ENCODE measurements at places on chromosomes 1 and 21.

GRCh38 chr1:119686661-119687060 lies 25.1 kb upstream of the PHGDH start:
- no peak for DNase-seq
- H3K27me3 ChIP-seq: peaks cover 5% of the 10 kb centered on the region
- H3K4me1 ChIP-seq: no peaks in the 10 kb centered on the region
- H3K4me3 ChIP-seq: no peak overlapping the region
- no peak overlapping the region for H3K27ac ChIP-seq
- H3K36me3 ChIP-seq: no peaks in the 10 kb centered on the region

GRCh38 chr1:46477153-46477929 lies 12.3 kb upstream of the DMBX1 start:
- peak; percentile 42 for DNase-seq
- no peak overlapping the region for H3K4me3 ChIP-seq
- H3K27ac ChIP-seq: no peak overlapping the region
- H3K27me3 ChIP-seq: no peaks in the 10 kb centered on the region

DNA sequence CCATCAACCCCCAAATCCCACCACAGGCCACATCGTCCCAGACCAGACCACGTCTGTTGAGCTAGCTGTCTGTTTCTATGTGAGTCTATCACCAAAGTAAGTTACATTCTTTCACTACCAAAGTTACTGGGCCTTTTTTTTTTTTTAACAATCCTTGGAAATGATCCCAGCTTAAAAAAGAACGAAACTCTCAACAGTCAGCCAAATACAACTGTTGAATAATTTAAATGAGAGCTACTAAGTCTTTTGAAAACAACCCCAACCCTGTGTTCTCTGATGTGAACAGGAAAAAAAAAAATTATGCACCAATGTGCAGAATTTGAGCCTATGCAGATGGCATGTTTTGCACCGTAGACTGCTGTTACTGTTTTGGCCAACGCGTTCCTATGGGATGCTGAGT lies 134.0 kb upstream of the ETS2 start:
- no peak for DNase-seq
- H3K36me3 ChIP-seq: no peaks in the 10 kb centered on the region
- no peak overlapping the region for H3K27ac ChIP-seq
- no peaks in the 10 kb centered on the region for H3K27me3 ChIP-seq
- H3K4me3 ChIP-seq: no peak overlapping the region
- H3K4me1 ChIP-seq: no peaks in the 10 kb centered on the region

GRCh38 chr1:178684542-178685000 lies 40.5 kb upstream of the RALGPS2 start:
- DNase-seq: peak; percentile 56
- H3K4me3 ChIP-seq: no peak overlapping the region
- H3K36me3 ChIP-seq: no peaks in the 10 kb centered on the region
- H3K27ac ChIP-seq: no peak overlapping the region
- no peaks in the 10 kb centered on the region for H3K27me3 ChIP-seq
- no peaks in the 10 kb centered on the region for H3K4me1 ChIP-seq

- H3K27me3 ChIP-seq: no peaks in the 10 kb centered on the region
- H3K27ac ChIP-seq: peak overlapping the region; percentile 42
- no peak overlapping the region for H3K4me3 ChIP-seq
- DNase-seq: no peak
- H3K36me3 ChIP-seq: no peaks in the 10 kb centered on the region
These were observed 112.8 kb downstream of the RIPK4 start for GRCh38 chr21:41653954-41654491.

GRCh38 chr1:91725989-91726721 lies 159.8 kb downstream of the TGFBR3 start:
- 0 out of 2 replicates have a peak overlapping the region, but pooled peaks have one; percentile 13 for H3K27ac ChIP-seq
- no peak for DNase-seq
- no peaks in the 10 kb centered on the region for H3K36me3 ChIP-seq
- H3K27me3 ChIP-seq: no peaks in the 10 kb centered on the region
- peaks cover 6% of the 10 kb centered on the region for H3K4me1 ChIP-seq

DNA sequence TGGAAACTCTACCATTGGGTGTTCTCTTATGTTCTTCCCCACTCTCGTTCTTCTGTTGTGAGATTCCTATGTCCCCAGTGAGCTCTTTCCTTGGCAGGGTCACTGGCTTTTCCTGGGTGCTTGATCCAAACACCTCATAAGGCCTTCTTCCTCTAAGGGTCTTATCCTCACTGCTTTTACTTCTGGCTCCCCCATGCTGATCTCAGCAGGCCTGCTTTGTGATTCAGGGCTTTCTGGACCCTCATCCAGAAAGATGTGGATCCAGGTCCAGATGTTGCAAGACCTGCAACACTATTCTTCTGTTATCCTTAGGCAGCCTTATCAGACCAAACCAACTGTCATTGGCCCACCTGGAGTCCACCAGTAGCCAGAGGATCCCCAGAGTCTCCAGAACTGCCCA lies 11.2 kb upstream of the MYOG start:
- DNase-seq: no peak
- H3K27ac ChIP-seq: no peak overlapping the region
- H3K27me3 ChIP-seq: peaks cover 4% of the 10 kb centered on the region
- no peaks in the 10 kb centered on the region for H3K4me1 ChIP-seq
- H3K36me3 ChIP-seq: no peaks in the 10 kb centered on the region

DNA sequence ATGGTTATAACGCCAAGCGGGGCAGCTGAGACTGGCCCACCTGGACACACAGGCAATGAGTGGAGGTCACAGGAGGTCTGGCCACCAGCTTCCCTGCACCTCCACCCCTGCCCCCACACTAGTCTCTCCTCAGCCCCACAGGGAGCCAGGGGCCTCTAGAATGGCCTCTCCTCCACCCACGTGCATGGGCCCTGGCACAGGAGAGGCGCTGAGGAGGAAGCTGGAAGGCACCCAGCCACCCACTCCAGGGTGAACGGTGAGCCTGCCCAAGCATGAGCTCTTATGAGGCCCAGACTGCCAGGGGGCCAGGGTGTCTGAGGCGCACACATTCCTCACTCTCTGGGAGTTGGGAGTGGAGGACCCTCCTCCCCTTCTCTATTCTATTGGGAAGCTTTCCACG lies 22.2 kb downstream of the LRP8 start:
- no peak overlapping the region for H3K4me3 ChIP-seq
- H3K27ac ChIP-seq: no peak overlapping the region
- H3K27me3 ChIP-seq: no peaks in the 10 kb centered on the region
- no peaks in the 10 kb centered on the region for H3K36me3 ChIP-seq
- DNase-seq: no peak

DNA sequence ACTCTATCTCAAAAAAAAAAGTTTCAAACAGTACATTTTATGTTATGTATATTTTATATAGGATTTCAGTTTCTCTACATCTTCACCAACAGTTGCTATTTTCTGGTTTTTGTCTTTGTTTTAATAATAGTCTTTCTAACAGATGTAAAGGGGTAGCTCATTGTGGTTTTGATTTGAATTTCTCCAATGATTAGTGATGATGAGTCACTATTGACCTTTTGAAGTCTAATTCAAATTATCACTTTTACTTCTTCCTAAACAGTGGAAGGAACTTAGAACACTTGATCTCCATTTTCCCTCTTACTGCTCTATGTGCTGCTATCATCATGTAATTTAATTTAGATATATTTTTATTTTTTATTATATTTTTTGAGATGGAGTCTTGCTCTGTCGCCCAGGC lies 31.7 kb upstream of the SHCBP1L start:
- H3K27ac ChIP-seq: no peak overlapping the region
- H3K27me3 ChIP-seq: no peaks in the 10 kb centered on the region
- no peak for DNase-seq
- no peak overlapping the region for H3K4me3 ChIP-seq
- no peaks in the 10 kb centered on the region for H3K36me3 ChIP-seq

DNA sequence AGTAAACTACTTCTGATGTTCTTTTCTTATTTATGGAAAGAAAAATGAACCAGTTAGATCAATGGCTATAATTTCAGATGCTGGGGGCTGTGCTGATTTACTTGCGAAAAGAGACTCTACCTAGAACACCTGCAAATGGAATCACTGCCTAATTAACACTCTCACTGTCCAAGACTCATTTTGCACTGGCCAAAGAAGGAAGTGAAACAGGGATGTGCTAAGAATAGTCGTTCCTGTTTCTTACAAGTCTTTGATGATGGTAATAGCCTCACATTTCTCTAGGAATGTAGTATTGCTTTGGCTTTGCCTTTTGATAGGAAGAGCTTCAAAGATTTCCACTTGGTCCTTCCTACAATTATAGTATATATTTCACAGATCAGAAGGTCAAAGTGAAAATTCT lies 12.7 kb upstream of the TSNAX start:
- no peaks in the 10 kb centered on the region for H3K36me3 ChIP-seq
- no peak overlapping the region for H3K4me3 ChIP-seq
- no peaks in the 10 kb centered on the region for H3K27me3 ChIP-seq
- no peak for DNase-seq

GRCh38 chr1:117633423-117633822 lies 27.6 kb downstream of the TENT5C start:
- H3K4me1 ChIP-seq: no peaks in the 10 kb centered on the region
- H3K27me3 ChIP-seq: no peaks in the 10 kb centered on the region
- H3K36me3 ChIP-seq: no peaks in the 10 kb centered on the region
- H3K4me3 ChIP-seq: no peak overlapping the region
- no peak for DNase-seq

DNA sequence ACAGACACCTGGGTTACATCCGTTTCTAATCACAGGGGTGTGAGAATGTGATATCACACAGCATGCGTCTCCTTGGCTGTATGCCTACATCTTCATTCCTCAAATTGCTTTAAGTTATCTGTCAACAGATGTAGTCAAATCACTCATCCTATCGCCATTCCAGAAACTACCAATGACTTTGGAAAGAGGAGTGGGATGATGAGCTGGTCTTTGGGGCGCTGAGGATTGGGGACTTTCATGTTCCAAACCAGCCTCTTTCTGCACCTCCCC lies 104.8 kb downstream of the NAV1 start:
- H3K36me3 ChIP-seq: no peaks in the 10 kb centered on the region
- peaks cover 2% of the 10 kb centered on the region for H3K27me3 ChIP-seq
- no peak overlapping the region for H3K4me3 ChIP-seq
- no peak overlapping the region for H3K27ac ChIP-seq

GRCh38 chr1:30189818-30190500 lies 533.4 kb downstream of the MATN1 start:
- H3K27me3 ChIP-seq: peaks cover under 1% of the 10 kb centered on the region
- H3K4me1 ChIP-seq: no peaks in the 10 kb centered on the region

DNA sequence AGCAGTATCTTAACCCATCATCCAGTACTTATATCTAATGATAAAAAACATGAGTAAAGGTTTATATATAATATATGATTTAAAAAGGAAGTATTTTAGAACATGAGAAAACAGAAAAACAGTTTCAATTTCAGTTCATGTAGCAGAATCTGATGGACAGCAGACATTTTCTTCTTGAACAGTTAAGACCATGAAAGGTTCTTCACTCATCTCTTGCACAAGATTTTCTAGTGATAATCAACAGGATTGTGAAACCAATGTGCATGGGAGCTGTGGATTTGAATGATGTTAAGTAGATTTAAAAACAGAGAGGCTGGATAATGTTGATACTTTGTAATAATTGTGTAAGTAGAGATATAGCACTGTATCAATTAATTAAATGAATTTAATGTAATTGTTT lies 1297.6 kb downstream of the BRINP3 start:
- H3K36me3 ChIP-seq: no peaks in the 10 kb centered on the region
- no peak overlapping the region for H3K27ac ChIP-seq
- H3K4me3 ChIP-seq: no peak overlapping the region
- no peaks in the 10 kb centered on the region for H3K4me1 ChIP-seq

Data from Panc1 (cell line).